ENCODE measurements at places on chromosomes 16 and 17.

DNA sequence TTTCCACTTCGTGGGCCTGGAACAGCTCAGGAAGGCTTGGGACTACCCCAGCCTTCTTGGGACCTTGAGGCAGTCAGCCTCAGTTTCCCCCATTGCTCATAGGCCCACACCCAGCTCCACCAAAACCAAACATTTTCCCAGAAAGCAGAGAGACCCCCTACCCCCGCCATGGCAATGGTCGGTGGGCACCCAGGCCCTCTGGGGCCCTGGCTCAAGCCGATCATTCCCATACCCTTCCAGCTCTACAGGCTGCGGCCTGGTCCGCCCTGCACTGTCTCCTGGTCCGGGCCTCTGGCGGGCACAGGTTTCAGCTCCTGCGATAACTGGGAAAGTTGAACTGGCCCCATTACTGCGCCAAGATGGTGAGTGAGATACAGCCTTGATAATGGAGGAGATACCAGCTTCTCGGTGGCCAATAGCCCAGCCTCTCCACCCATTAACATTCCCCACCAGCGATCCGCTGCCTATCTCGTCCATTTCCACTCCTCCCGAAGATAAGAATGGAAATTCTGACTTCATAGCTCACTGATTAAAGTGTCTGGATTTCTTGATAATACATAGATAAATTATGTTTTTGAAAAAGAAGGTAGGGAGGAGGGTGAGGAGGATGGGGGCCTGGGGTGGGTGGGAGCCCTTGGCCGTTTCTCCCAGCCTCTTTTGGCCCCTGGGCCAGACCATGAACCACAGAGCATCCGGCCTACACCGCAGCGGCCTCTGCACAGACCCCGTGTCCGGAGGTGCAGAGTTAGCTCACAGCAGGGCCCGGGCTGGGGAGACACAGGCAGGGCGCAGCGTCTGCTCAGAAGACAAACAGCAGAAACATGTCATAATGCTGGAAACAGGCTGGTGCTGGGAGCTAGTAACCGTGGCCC is 11.6 kb downstream of the ZFPM1 start:
- no peak for DNase-seq

- peak; percentile 71 for DNase-seq
These were observed at the start of gene DHX58 for GRCh38 chr17:42112552-42113176. Gene DHX58 (minus strand): TSS chr17:42112714. CDS start chr17:42111892, 822 bp downstream.

- DNase-seq: no peak
These were observed 10.8 kb upstream of the C16orf95 start for GRCh38 chr16:87327798-87328495.

GRCh38 chr17:71412803-71413202 is 708.0 kb upstream of the SOX9 start:
- DNase-seq: no peak

DNA sequence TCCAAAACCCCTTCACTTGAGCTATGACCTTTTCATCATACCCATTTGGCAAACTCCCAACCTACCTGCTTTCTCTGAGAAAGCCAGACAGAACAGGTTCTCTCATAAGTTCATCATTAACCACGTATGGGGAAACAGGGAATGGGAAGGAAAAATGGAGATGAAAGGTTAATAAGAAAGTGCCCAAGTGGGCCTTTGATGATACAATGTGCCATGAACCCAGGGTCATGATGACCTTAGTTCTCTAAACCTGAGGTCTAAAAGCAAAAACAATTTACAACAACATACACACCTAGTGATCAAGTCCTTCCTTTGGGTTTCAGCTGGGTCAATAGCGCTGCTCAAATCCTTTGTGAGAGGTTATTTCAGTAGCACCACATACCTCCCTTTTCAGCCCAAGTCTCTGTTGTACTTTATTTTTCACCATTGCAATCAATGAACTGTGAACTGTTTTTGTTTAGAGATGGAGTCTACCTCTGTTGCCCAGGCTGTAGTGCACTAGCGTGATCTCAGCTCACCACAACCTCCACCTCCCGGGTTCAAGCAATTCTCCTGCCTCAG is 14.5 kb upstream of the RANGRF start:
- DNase-seq: no peak

- no peak for DNase-seq
These were observed 8.6 kb upstream of the BAHCC1 start for GRCh38 chr17:81386646-81387099.

All from activated CD4-positive, CD25-positive, alpha-beta regulatory T cell treated with anti-CD3 and anti-CD28 coated beads, Interleukin-2, amount 50 U/mL, for 72 hours (primary cell).